ENCODE measurements at places on chromosomes 1 and 21.

GRCh38 chr1:11944358-11944931, 9.9 kb downstream of the PLOD1 start:
- no peak for DNase-seq

DNA sequence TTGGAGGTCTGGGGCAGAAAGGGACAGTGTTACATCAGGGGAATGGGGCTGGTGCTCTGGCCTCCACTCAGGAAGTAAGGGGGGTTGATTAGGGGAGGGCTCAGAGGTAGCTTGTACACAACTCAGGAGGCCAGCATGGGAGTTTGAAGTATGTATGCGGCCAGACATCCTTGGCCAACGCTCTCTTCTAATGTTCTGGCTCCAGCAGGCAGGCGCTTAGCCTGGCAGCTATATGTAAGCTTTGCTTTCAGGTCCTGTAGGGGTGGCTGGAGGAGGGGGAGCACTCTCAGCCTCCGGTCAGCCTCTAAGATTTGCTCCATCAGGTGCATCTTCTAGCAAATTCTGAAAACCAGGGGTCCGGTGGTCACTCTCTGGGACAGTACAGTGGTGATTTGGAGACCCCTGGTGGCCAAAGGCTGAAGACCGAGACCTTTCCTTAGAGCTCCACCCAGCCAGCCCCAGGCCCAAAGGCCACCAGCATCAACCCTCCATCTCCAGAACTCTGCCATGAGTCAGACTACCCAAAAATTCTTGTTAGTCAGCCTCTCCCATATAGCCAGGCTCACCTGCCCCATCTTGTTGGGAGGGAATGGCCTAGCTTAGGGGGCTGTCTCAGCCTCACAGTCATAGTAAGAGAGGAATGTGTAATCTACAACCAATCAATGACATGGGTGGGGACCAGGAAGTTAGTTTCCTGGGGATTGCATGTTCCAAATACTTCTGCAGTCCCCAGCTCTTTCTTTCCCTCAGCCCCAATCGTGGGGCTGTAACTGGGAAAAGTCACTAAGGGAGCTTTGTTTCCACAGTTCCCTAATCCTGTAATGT, 9.7 kb upstream of the COL8A2 start:
- no peak for DNase-seq

DNA sequence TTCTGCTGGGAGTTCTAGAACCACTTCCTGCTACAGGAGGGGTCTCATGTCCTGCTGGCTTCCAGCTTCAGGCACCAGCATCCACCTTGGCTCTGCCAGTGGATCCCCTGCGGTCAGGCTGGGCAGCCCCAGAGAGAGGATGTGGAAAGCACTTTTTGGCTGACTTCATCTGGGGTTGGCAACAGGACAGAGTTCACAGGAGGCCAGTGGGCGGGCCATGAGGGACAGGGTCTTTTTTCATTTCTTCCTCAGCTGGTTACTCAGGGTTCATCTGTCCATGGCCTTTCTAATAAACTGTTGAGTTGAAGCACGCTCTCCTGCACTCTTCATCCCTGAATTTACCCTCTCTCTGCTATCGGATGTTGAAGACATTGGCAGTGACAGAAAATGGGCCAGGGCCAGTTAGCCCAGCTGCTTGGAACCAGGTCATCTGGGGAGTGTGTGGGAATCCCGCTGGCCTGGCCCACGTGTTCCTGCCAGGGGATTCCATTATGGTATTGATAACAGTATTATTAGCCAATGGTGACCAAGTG, 45.2 kb downstream of the RPS6KA1 start:
- no peak for DNase-seq

GRCh38 chr1:24086466-24086865, 25.5 kb downstream of the MYOM3 start:
- no peak for DNase-seq

- DNase-seq, result no peak
These were observed 1.8 kb downstream of the CCDC190 start for GRCh38 chr1:162859191-162859590.

DNA sequence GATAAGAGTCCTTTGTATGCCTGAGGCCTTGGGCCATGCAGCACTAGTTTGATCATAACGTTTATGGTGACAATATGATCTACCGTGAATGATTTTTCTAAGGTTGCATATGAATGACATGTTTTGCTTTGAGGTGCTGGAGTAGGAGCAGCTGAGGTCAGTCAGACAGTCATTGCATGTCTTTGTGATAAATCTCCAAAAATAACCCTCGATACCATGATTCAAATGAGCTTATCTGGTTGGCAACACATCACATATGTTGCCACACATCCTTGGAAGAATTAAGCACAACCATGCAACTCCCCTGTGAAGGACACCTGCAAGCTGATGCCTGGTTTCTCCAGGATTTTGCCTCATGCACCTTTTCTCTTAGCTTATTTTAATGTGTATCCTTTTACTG, 394.5 kb downstream of the LTN1 start:
- DNase-seq, result no peak

- no peak for DNase-seq
These were observed 4.0 kb downstream of the ERG start for GRCh38 chr21:38494251-38494642.

- DNase-seq, result no peak
These were observed 47.1 kb upstream of the ETS2 start for GRCh38 chr21:38758501-38759214.

DNA sequence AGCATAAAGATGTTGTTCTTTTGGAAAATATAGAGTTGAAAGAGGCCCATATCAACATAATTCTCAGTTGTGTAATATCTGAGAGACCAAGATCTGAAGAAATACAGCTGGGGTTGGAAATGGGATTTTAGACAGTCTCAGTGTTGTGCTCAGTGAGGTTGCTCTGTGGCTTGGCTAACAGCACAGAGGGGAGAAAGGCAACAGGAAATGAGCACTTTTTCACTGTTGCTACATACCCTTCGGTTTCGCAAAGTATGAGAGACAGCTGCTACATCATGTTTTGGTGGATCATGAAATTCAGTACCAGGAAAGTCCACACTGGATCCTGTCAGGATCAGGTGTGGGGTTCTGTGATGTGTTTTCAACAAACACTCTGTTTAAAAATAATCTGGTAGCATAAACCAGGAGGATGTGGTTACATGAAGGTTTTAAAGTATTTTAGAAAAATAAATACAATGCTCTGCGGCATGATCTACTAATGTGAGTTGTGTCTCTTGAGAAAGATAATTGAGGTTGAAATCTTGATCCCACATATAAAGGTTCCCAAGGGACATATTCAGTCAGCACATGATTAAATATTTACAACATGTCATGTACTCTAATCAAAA, 7.0 kb upstream of the GPR88 start:
- no peak for DNase-seq

GRCh38 chr21:30194701-30195299, 21.1 kb downstream of the CLDN8 start:
- no peak for DNase-seq

- no peak for DNase-seq
These were observed 24.6 kb downstream of the B3GALT5 start for GRCh38 chr21:39637197-39637970.

- DNase-seq, result peak; percentile 63
These were observed 730.3 kb downstream of the PTPRU start for GRCh38 chr1:29966526-29967045.

GRCh38 chr1:46673749-46674182, 2.1 kb downstream of the TEX38 start:
- DNase-seq, result no peak

DNA sequence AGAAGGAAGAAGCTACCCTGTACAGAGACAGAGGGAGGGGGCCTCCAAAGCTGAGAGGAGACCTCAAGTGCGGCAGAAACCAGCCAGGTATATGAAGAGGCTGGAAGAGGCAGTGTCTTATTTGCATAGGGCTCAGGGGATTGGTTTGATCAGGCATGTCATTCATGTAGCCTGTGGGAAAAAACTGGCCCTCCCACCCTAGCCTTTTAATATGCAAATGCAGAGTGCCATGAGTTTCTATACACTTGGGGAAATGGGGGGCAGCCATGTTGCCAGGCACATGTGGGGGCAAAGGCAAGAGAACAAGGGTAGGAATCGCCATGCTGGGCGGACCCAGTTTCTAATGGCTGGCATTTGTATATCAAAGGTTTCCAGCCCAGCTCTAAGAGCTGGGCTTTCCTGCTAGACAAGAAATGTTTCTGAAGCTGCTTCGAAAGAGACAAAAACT, 172.7 kb downstream of the RASAL2 start:
- DNase-seq, result no peak

- peak; percentile 78 for DNase-seq
These were observed 35.6 kb downstream of the NTPCR start for GRCh38 chr1:232985882-232986526.

- DNase-seq, result no peak
These were observed 69.2 kb downstream of the NOS1AP start for GRCh38 chr1:162138599-162139181.

- DNase-seq, result no peak
These were observed 28.9 kb downstream of the ITLN2 start for GRCh38 chr1:160925652-160926244.

- DNase-seq, result no peak
These were observed 284.6 kb downstream of the PTBP2 start for GRCh38 chr1:97006044-97006661.

DNA sequence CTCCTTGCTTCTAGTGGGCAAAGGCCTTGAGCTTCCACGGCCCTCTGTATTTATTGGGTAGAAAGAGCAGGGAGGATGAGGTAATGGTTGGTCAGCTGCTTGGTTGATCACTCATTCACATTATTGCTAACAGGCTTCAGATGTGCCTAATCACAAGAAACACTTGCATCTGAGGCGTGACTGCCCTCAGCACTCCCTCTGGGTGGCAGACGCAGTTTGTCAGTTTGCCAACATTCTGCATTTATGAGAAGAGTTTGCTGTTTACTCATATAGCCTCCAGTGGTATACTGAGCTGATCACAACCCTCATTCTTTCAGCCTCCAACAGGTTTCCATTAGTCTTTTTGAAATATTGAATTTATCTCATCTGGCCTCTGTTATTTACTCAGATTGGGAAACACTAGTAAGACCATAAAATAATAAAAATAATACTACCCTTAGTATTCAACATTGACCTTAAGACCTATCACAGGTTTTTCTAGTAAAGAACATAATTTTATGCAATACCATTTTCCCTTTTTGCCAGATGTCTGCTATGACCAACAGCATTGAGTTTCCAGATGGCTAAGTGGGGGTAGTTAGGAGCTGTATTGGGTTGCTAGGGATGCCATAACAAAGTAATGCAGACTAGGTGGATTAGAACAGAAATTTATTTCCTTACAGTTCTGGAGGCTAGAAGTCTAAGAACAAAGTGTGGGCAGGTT, 53.3 kb downstream of the PTGFR start:
- DNase-seq, result no peak

GRCh38 chr1:226406401-226406881, 1.5 kb downstream of the PARP1 start:
- DNase-seq, result no peak

GRCh38 chr1:29563092-29563491, 326.8 kb downstream of the PTPRU start:
- DNase-seq, result no peak

DNA sequence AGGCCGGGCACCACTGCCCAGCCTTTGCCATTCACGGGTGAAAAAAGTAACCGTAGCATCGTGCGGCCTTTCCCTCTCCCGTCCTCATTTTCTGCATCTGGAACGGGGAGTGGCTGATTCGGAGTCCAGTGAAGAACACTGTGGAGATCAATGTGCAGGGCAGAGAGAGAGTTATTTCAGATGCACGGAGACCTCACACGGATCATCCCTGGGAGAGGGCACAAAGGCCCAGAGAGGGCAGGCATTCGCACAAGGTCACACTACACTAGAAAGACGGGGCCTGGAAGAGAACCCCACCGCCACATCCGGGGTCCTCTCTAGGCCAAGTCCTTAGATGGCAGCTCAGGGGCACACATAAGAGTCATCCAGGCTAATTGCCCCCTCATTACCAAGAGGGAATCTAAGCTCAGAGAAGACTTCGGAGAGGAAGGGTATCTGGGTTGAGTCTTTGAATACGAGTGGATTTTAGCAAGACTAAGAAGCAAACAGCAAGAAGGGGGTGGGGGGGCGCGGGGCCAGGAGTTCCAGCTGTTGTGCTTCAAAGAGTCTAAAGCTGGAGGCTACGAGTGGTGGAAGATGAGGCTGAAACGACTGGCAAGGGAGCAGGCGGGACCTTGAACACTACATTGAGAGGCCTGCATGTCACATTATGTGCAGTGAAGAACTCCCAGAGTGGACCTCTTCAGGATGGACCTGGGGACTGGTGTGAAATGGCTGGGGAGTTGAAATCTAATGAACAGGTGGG, 857 bp downstream of the GPX7 start:
- no peak for DNase-seq

GRCh38 chr21:46498335-46499050, 39.8 kb downstream of the DIP2A start:
- DNase-seq, result no peak

- no peak for DNase-seq
These were observed 20.0 kb downstream of the MMEL1 start for GRCh38 chr1:2612591-2613365.

- peak; percentile 15 for DNase-seq
These were observed 133.2 kb upstream of the BARHL2 start for GRCh38 chr1:90850181-90850897.

GRCh38 chr1:241250465-241250864, 106.5 kb downstream of the RGS7 start:
- DNase-seq, result no peak

All from lower leg skin (tissue), 4 donors.